ENCODE measurements at places on chromosomes 6 and 20. TPM values are rescaled to one million over a fixed set of nuclear protein-coding genes. Genes with fewer than 3 reads are reported as not detected.

Gene SDHAF4
- total RNA-seq: 14.3 TPM

Gene C6orf141
- not detected for total RNA-seq

Gene CAP2
- total RNA-seq: not detected

Gene TBX18
- not detected for total RNA-seq

Gene TLDC2
- total RNA-seq: not detected

Gene MATN4
- 1.5 TPM for total RNA-seq

DNA sequence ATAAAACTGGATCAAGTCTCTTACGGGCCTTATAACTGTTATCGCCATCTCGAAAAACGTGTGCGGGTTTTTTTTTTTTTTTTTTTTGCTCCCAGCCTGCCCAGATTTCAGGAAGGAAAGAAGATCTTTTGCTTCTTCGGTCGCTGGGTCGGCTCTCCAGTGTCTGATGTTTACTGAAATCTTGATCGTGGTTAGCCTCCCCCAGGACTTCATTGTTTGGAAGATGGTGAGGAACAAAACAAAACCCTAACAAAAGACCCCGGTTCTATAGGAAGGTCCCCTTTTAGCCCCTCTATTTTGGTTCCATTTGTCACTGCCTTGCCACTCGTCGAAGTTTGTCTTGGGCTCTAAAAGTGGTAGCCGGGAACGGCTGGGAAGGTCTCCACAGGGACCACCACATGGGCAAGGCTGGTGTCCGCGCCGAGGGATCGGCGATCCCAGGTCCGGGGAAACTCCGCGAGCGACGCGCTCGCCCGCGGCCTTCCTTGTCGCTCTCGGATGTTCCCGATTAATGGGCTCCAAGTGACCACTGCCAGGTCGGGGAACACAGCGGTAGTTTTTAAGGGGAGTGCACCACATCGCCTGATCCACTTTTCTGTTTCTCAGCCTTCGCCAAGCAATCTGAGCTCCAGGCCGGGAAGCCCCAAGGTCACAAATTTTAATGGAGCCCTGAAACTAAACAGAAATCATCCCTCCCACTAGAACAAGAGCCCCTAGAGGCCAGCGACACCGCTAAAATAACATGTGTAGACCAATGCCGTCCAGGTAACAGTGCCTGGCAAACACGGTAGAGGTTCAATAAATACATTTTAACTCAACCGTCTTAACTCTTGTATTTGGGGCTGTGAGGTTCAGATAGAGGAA is 27.0 kb downstream of the TRIM27 start:
- peaks cover 19% of the 10 kb centered on the region for H3K36me3 ChIP-seq
- H3K4me3 ChIP-seq: peak overlapping the region; percentile 99
- H3K4me1 ChIP-seq: peaks cover 14% of the 10 kb centered on the region
- peak overlapping the region; percentile 100 for H3K27ac ChIP-seq
- peaks cover 7% of the 10 kb centered on the region for H3K27me3 ChIP-seq

- H3K4me3 ChIP-seq: no peak overlapping the region
- no peak for DNase-seq
- no peaks in the 10 kb centered on the region for H3K36me3 ChIP-seq
- no peak overlapping the region for H3K27ac ChIP-seq
Observed at GRCh38 chr6:7649037-7649810, 59.2 kb downstream of the SNRNP48 start.

DNA sequence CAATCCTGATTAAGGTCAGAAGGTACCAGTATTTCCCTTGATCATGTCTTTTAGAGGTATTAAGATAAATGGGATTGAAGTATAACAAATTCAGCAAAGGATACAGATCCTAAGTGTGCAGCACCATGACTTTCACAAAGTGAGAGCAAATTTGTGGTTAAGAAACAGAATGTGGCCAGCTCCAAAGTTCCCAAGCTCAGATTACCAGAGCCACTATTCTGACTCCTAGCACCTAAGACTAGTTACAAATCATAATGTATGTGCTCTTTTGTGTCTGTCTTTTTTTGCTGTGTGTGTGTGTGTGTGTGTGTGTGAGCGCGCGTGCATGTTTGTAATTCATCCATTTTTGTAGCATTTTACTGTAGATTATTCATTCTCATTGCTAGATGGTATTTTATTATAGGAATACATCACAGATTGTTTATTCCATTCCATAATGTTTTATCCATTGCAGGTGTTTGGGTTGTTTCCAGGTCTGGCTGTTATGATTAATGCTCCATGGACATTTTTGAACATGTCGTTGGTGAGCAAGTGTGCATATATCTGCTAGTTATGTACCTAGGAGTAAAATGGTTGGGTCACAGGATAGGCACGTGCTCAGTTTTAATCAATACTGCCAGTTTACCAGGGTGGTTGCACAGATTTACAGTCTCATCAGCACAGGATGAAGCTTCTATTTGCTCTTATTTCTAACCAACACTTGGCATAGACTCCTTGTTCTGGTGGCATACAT is 314.0 kb upstream of the JAG1 start:
- H3K4me1 ChIP-seq: no peaks in the 10 kb centered on the region
- no peaks in the 10 kb centered on the region for H3K27me3 ChIP-seq
- no peaks in the 10 kb centered on the region for H3K36me3 ChIP-seq
- H3K4me3 ChIP-seq: no peak overlapping the region
- no peak overlapping the region for H3K27ac ChIP-seq

DNA sequence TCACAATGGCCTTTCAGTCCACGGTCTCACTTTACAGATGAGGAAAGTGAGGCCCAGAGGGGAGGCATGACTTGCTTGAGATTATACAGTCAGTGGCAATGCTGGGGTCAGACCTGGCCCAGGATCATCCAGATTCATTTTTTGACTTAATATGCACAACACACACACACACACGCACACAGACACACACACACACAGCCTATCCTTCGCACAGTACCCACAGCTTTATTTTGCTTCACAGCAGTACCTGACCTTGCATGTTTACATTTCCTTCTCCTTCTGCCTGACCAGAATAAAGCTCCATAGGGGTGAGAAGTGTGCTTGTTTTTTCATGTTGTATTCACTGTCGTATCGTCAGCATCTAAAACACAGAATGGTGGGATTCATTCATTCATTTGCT is 79.8 kb downstream of the VEGFA start:
- no peak overlapping the region for H3K4me3 ChIP-seq
- DNase-seq: no peak
- no peak overlapping the region for H3K27ac ChIP-seq
- H3K36me3 ChIP-seq: no peaks in the 10 kb centered on the region

DNA sequence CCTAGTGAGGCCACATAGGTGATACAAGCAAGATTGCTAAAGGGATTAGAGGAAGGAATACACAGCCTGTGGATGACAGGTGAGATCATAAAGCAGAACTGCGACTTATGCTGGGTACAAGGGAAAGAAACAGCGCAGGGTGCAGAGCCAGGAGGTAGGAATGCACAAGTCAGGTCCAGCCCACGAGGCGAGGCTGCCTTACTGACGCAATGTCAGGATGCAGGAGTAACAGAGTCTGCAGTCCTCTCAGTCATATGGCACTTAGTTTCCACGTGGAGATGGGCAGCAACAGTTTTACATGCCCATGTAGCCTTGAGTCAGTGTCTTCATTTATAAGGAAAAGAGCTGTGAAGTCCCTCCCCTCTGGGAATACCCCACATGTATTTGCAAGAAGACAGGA is 210.9 kb downstream of the SYNE1 start:
- no peak overlapping the region for H3K4me3 ChIP-seq
- peaks cover 8% of the 10 kb centered on the region for H3K27me3 ChIP-seq
- no peak for DNase-seq
- no peaks in the 10 kb centered on the region for H3K36me3 ChIP-seq
- no peaks in the 10 kb centered on the region for H3K4me1 ChIP-seq
- no peak overlapping the region for H3K27ac ChIP-seq

DNA sequence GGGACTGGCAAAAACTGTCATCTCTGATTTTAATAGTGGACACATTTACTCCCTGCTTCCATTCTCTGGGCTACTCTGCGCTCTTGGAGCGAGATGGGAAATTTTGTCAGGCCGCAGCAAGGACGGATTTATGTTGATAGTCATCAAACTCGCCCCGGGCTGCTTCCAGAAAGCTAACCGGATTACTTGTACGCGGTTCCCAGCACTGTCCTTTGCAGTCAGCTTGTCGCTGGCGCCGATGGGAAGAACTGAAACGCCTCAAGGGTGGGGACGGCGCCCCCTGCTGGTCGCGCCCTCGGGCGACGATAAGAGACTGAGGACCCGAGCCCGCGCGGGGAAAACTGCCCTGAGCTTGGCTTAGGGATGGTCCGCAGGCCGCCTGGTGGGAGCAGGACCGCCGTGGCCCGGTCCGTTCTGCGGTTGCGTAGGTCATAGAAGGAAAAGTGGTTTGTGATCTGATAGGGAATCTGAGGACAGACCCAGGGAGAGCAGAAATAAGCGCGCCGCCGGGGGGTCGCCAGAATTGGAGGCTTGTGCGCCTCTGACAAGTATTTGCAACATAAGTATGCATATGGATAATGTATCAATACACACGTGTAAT is 984 bp upstream of the ABT1 start:
- DNase-seq: peak; percentile 97
- no peak overlapping the region for H3K27ac ChIP-seq
- H3K36me3 ChIP-seq: peaks cover 25% of the 10 kb centered on the region
- peaks cover 37% of the 10 kb centered on the region for H3K27me3 ChIP-seq

- H3K27me3 ChIP-seq: peaks cover 4% of the 10 kb centered on the region
Observed at GRCh38 chr6:8137529-8137939, 35.2 kb upstream of the EEF1E1 start.

DNA sequence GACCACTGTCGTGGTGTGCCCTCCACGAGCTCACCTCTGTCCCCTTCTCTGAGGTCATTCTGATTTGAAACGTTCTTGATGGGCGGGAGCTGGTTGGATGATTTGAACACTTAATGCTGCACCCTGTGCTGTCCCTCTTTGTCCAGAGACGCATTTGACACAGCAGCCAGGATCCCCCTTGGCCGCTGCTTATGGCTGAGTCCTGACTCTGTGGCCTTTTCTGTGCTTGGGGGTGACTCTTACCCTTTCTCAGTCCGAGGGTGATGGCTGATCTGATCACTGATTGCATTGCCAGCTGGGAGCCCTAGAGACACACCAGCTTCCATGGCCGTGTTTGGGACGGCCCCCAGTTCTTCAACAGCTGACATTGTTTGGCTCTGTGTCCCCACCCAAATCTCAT is 43.5 kb upstream of the FRMD1 start:
- H3K27me3 ChIP-seq: no peaks in the 10 kb centered on the region
- no peak overlapping the region for H3K27ac ChIP-seq
- H3K36me3 ChIP-seq: no peaks in the 10 kb centered on the region
- no peak overlapping the region for H3K4me3 ChIP-seq

- DNase-seq: no peak
- no peaks in the 10 kb centered on the region for H3K36me3 ChIP-seq
- no peaks in the 10 kb centered on the region for H3K4me1 ChIP-seq
- H3K27ac ChIP-seq: no peak overlapping the region
- H3K27me3 ChIP-seq: no peaks in the 10 kb centered on the region
- H3K4me3 ChIP-seq: no peak overlapping the region
Observed at GRCh38 chr6:132058975-132059374, 107.8 kb upstream of the CCN2 start.

DNA sequence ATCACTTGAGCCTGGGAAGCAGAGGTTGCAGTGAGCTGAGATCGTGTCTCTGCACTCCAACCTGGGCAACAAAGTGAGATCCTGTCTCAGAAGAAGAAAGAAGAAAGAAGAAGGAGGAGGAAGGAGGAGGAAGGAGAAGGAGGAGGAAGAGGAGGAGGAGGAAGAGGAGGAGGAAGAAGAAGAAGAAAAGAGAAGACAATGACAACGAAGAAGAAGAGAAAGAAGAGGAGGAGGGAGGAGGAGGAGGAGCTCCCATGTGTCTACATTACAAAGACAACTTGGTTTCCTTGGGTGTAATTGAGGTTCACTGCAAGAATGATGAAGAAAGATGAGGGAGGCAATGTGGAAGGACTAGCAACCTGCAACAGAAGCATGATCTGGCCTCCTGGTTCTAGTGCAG is 21.3 kb upstream of the CEP85L start:
- H3K36me3 ChIP-seq: peaks cover 36% of the 10 kb centered on the region
- H3K27ac ChIP-seq: peak overlapping the region; percentile 63
- H3K4me1 ChIP-seq: peaks cover 31% of the 10 kb centered on the region

- H3K4me3 ChIP-seq: no peak overlapping the region
- no peak overlapping the region for H3K27ac ChIP-seq
- no peaks in the 10 kb centered on the region for H3K36me3 ChIP-seq
- H3K27me3 ChIP-seq: peaks cover 30% of the 10 kb centered on the region
- H3K4me1 ChIP-seq: no peaks in the 10 kb centered on the region
Observed at GRCh38 chr20:60087563-60088105, 129.4 kb downstream of the CDH26 start.

DNA sequence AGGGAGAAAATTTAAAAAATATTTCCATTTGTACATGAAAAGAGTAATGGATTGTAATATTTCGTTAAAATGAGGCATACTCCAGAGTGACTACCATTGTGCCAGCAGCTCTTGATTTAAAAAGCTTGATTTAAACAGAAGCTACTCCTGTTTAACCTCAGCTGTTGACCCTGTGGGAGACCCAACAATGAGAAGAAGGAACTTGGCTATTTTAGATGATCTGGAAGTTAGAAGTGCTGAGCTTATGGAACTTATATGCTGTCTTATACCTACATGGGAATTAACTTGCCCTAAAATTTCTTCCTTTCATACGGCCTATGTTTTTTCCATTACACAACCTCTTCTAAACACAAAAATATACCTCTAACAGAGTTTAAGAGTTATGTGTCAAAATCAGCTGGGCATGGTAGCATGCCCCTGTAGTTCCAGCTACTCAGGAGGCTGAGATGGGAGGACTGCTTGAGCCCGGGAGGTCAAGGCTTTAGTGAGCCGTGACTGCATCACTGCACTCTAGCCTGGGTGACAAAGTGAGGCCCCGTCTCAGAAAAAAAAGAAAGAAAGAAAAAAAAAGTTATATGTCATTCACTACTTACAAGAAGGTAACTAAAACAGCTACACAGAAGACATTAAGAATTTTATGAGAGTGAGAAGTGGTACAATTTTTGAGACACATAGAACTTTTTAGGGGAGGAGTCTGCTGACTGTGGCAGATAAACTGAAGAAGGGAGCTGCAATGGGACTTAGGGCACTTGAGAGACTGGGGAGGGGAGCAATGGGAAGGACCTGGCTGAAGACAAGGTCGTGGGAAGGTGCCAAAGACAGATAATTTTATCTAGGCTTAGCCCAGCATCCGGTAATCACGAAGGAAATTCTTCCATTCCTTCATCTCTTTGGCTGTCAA is 139.9 kb downstream of the MYB start:
- no peak overlapping the region for H3K27ac ChIP-seq
- no peak overlapping the region for H3K4me3 ChIP-seq
- peaks cover 41% of the 10 kb centered on the region for H3K36me3 ChIP-seq
- no peaks in the 10 kb centered on the region for H3K27me3 ChIP-seq
- no peak for DNase-seq

Measured in activated CD4-positive, alpha-beta T cell treated with anti-CD3 and anti-CD28 coated beads, Interleukin-2, amount 10 ng/mL, durations not matched to agents 24 days and 14 days (primary cell).